Renal cortical epithelial cell (primary cell): ENCODE measurements at places on chromosomes 11 and 22.

- DNase-seq, result no peak
These were observed 53.5 kb downstream of the MYO18B start for GRCh38 chr22:25795478-25795877.

DNA sequence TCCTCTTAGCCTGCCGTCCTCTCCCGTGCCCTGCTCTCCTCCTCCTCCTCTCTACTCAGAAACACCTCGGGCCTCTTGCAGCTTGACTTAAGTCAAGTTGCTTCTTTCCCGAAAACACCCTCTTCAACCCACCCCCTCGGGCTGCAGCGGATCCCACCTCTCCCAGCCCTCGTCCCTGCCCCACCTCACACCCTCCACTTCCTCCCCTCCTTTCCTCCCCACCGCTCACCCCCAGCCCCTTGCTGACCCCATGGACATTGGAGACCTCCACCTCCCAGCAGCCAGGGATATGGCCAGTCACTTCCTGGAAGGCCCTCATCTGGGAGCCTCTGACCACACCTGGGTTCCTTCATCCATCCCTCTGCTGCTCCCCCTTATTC lies 8.5 kb upstream of the CYTH4 start:
- DNase-seq, result no peak

GRCh38 chr22:27978317-27978716 lies 59.3 kb upstream of the PITPNB start:
- DNase-seq, result no peak

DNA sequence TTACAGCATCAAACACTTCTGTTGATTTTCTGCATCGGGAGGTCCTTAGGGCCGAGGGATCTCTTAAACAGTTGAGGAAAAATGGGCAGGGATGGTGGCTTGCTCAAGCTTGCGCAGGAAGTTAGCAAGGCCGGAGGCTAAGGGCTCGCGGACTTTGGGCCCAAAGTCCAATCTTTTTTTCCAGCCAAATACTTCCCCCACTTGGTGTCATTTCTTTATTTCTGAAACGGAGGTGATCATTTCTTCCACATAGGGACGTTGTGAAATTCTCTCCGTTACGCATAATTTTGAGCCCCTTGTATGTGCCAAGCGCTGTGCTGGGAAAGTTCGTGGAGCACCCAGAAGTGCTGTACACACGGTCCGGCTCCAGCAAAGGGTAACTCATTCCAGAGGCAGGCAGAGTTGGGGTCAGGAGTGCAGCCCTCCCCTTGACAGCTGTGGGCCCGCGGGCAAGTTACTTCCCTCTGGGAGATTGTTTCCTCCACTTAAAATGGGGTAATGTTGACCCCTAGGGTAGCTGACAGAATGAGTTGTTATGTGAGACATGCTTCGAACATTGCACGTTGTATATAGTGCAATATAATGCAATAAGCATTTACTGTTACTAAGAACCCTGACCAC lies 809 bp downstream of the MIEF1 start:
- no peak for DNase-seq

DNA sequence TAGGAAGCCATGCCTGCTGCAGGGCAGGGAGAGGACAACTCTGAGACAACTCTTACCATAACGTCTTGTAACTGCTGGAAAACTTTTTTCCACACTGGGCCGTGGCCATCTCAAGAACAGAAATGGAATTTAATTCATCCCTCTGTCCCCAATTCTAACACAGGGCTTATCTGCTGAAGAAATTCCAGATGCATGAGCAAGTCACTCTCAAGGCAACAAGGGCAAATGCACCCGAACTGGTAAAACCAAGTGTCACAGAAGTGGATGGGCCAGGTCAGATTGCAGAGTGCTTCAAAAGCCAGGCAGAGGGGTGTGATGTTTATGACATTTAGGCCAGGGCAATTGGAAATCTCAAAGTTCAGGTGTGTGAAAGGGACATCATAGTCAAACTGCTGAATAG lies 7.4 kb downstream of the SMPD1 start:
- no peak for DNase-seq

DNA sequence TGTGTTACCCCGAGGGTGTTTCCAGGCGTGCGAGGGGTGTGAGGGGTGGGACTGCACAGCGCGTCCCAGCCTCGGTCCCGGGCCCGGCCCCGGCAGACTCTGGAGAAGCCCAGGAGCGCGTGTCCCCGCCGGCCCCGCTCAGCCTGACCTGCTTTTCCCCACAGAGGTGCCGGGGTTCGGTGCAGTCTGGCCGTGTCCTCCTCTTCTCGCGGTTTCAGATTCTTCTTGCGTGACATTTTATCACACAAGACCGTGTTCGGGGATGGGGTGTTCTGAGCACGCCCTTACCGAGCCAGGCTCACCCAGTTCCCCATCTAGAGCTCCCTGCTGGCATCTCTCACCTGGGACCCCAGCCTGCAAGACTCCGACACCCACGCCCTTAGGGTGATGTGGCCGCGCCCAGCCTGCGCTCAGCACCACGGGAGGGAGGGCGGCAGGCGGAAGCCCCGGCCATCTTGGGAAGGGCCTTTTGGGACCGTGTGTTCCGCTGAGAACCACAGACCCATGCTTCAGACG lies 775.6 kb downstream of the BRD1 start:
- DNase-seq, result no peak

DNA sequence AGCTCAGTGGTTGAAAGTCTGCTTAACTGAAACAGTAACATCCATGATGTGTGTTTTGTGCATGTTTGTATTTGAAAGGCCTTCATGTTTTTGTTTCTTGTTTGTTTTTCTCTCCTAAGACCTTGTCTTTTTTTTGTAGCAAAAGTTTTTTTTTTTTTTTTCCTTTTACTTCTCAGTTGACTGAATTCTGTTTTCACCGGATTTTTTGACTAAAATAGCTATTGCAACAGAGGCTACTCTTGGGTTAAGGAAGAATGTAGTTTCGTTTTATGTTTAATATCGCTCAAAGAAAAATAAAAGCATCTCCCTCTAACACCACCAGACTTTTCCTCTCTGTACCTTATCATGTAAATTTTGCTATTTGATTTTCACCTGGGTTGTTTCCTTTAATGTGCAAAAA lies 15.1 kb downstream of the APOL6 start:
- no peak for DNase-seq

- peak; percentile 22 for DNase-seq
These were observed 433.2 kb downstream of the SOX6 start for GRCh38 chr11:15923183-15923582.

GRCh38 chr11:71495286-71496230 lies 31.5 kb upstream of the KRTAP5-7 start:
- DNase-seq, result no peak

DNA sequence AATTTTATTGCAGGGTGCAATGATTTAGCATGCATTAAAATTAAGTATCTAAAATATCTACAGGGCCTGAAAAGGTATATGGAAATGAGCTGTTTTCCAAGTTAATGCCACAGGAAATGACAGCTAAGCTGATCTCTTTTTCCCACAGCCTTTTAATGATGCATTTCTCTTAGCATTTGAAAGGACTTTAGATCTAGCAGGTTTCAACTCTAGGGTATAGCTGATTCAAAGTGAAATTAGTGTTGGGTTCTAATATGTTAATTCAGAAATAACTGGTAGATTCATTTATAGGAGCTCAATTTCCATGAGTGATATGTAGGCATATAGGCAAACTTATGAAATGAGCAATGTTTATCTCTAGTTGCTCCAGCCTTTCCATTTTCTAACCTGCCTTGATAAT lies 274.2 kb downstream of the CASP12 start:
- DNase-seq, result no peak

- no peak for DNase-seq
These were observed 61.0 kb downstream of the NCAM1 start for GRCh38 chr11:113022262-113022661.

DNA sequence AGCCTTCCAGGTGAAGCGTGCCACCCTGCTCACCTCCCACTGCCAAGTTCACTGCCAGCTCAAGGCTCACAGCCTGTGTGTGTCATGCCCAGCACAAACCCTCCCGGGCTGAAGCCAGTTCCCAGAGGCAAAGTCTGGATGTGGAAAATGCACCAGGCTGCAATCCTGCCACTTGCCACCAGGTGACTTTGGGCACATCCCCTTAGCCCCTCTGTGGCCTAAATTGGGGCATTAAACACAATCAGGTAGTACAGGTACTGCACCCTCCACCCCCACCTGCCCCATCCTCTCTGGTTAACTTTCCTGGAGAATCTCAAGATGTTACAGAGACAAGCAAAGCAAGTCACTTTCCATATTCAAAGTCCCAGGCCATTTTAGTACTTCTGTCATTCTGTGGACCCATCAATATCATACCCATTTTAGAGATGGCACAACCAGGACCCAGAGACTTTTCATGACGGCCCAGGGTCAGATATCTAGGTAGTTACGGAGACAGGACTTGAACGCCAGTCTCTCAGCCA lies 1.8 kb upstream of the RASD2 start:
- peak; percentile 18 for DNase-seq

DNA sequence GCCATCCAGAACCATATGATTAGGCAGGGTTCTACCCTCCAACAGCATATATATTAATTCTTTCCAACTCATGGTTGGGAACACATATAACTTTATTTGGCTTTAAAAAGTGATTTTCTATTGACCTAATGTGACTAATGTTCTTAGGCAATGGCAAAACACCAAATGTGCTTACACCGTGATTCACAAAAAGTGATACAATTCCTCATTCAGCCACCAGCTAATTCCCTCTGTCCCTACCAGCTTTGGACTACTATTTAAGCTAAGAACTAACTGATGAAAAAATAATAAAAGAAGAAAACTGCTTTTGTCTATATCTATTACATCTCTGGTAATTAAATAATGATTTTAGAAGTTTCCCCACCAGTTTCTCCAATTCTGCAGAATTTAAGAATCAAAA lies 4.7 kb downstream of the CTSC start:
- no peak for DNase-seq

DNA sequence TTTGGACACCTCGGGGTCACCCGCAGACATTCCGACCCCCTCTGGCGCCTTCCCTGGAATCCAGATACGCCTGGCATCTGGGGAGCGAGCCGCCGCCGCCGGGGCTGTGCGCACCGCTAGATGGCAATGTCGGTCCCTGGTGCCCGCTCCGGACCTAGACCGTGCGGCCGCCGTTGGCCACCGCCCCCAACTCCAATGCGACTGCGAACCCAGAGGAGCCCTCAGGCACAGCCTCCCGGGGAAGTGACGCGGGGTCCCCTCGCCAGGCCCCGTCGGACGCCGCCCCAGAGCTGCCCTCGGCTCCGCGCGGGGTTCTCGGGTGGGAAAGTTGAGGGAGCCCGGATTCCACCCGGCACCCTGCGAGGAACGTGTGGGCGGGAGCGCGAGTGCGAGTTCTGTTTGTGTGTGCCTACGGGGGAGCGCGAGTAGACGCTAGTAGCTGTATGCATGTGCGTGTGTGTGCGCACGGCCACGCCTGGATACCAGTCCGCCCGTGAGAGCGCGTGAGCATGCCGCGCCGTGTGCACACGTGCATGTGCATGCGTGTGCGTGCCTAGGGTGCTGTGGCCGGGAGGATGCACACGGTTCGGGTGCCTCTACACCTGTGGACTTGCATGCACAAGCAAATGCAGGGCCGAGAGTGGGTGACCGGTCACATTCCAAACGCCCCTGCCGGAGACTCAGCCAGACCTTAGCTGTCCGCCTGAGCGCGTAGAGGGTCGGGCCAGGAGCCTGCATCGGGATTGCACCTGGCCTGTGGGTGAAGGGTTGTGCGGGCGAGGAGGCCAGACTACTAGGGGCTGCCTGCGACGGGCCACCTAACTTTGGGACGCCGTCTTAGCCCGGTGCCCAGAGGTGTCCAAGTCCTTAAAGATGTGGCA lies 1.9 kb downstream of the CHRM4 start:
- no peak for DNase-seq

- no peak for DNase-seq
These were observed 109.8 kb downstream of the CCDC34 start for GRCh38 chr11:27253224-27253623.

- no peak for DNase-seq
These were observed 41.7 kb upstream of the SMTN start for GRCh38 chr22:31039393-31039792.

- DNase-seq, result no peak
These were observed 240.8 kb upstream of the MTNR1B start for GRCh38 chr11:92728628-92729027.

- DNase-seq, result no peak
These were observed 1.0 kb upstream of the GLB1L3 start for GRCh38 chr11:134275188-134275533.

DNA sequence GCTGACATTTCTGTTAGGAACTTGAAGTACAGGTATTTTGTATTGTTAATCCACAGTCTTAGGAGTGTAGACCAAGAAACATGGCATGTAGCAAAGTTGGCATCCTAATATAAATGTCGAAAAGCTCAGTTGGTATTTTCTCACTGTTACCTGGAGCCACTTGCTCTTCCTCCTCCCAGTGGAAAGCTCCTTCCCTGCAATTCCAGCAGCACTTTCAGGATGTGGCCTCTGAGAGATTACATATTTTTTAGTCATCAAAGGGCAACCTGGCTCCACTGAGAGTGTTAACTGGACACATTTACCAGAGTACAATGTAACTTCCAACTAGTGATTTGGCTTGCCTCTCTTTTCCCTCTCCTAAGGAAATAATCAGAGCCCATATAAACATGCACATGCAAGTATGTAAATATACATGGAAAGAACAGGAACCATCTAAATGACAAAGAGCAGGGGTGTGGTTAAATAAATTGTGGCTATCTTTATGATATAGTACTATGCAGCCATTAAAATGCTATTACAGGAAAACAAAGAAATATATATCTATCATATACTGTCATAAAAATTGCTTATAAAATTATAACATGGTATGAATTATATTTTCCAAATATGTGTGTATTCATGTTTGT lies 14.3 kb upstream of the EED start:
- peak; percentile 30 for DNase-seq

- DNase-seq, result peak; percentile 87
These were observed 18.5 kb downstream of the ENDOD1 start for GRCh38 chr11:95108159-95108611.

DNA sequence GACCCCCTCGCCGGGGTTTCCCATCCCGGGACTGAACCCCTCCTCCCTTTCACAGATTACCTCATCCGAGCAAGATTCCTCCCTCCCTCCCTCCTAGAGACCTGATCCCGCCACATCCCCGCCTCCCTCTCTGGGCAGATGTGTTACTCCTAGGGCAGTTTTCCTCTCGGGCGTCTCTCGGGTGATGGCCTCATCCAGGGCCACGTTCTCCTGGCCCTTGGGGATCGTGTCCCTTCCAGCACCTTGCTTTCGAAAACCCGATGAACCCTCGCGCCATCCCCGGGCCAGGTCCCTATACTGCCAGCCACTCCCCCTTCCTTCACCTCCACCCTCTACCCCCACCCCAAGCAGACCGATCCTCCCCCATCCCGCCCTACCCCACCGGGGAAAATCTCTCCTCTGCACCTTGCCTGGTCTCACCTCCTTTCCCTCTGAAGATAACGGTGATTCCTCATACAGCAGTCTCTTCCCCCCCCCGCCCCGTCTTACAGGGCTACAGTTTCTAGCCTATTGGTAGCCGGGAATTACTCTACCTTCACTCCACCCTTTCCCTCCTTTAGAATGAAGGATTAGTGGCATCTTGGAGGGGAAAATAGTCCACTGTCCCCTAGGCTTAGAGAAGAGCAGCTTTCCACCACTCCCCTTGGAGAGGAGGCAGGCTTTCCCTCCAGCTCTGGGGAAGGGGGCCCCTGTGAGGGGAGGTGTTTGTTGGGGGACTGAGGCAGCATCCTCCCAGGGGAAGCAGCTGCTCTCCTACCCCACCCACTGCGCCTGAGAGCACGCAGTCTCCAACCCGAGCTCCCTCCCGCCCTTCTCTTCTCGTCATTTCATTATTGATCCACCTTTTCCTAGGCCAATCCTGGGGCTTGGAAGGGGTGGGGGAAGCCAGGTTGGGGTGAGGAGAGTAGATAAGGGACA lies 1.2 kb downstream of the KMT2A start:
- DNase-seq, result no peak

- no peak for DNase-seq
These were observed 322.2 kb upstream of the DDI1 start for GRCh38 chr11:103714246-103714645.

- DNase-seq, result no peak
These were observed 45.3 kb downstream of the PC start for GRCh38 chr11:66912911-66913310.
